ENCODE measurements at places on chromosomes 6 and 20.

DNA sequence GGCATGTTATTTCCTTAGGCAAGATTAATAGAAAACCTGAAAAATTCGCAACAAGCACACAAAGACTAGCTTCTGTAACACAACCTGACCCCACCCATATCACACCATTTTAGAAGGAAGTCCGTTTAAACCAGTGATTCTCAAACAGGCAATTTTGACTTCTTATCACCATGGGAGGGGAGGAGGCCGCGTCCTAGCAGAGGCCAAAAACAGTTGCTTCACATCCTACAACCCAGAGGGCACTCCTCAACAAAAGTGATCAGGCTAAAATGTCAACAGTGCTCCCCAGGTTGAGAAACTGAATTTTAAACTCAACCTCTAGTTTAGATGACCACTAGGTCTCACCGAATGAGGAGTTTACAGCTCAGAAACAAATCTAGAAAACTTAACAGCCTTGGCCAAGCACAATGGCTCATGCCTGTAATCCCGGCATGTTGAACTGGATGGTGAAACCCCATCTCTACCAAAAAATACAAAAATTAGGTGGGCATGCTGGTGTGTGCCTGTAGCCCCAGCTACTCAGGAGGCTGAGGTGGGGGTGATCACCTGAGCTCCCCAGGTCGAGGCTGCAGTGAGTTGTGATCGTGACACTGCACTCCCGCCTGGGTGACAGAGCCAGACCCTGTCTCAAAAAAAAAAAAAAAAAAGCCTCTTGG lies 3.4 kb downstream of the SNX5 start:
- no peak for DNase-seq

GRCh38 chr6:152977556-152977955 lies 5.3 kb downstream of the FBXO5 start:
- DNase-seq = no peak

- peak; percentile 34 for DNase-seq
Measured at GRCh38 chr6:126040826-126041225, 54.5 kb downstream of the TRMT11 start.

DNA sequence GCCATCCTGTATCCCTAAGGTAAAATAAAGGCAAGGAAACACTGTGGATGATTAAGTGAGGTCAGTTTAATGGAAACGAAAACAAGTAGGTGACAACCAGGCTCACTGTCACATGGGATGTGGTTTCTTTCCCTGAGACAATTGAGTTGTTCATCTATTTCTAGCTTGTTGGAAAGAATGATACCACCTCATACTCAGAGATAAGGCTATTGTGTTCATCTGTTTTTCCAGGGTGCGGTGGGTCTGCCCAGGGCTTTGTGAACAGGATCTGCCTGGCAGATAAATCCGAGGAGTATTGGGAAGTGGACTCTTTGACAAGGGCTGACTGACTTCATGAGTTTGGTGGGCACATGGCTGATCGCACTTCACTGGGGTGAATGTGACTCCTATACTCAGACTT lies 80.8 kb upstream of the TIAM2 start:
- DNase-seq = no peak

- no peak for DNase-seq
Measured at GRCh38 chr6:190596-191395, 101.5 kb upstream of the DUSP22 start.
